ENCODE measurements at places on chromosomes 3 and 15.

GRCh38 chr15:59678172-59678571 is 10.9 kb downstream of the BNIP2 start:
- no peak for DNase-seq

- DNase-seq: no peak
Measured at GRCh38 chr3:45535665-45536064, 58.9 kb upstream of the LIMD1 start.

DNA sequence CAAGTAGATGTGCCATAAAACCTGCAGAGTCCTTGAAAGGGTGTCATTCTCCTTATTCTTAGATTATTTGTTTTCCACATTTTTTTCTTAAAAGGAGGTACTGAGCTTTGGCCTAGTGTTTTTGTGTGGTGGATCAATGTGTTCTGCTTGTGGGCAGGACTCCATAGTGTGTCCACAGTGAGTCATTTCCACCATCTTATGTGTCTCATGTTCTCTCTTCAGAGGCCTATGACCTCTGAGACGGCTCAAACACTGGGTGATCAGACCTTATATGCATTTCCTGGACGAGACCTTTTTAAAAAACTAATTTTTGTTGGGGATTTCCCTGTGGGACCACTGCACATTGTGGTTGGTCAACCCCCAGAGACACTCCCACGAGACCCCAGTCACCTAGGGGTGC is 93.4 kb downstream of the CHCHD4 start:
- no peak for DNase-seq

DNA sequence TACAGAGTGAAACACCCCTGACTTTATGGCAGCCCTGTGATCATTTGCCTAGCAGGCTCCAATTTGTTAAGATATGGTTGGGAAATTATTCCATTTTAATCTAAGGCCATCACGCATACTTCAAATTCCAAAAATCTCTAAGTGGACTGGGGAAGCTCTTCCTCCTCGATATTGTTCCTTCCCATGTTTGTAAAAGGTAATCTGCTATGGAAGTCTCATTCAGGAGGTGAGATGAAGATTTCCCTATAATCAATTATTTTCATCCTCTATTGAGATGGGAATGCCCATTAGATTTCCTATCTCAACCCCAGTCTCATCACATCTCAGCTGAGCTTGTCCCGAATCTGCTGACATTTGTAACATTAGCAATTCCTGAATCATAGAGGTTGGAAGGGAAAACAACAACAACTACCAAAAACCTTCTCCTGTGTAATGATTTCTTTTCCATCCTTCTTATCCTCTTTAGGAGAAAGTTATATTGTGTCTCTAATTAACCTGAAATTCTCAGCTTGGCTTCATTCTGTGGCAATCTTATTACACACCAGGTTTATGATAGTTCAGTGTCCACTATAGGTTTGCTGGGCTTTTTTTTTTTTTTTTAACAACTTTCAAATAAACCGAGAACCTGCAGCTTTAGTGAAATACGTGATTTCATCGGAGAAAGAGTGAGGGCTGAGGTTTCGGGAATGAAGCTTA is 2.2 kb upstream of the NR2F2 start:
- no peak for DNase-seq

DNA sequence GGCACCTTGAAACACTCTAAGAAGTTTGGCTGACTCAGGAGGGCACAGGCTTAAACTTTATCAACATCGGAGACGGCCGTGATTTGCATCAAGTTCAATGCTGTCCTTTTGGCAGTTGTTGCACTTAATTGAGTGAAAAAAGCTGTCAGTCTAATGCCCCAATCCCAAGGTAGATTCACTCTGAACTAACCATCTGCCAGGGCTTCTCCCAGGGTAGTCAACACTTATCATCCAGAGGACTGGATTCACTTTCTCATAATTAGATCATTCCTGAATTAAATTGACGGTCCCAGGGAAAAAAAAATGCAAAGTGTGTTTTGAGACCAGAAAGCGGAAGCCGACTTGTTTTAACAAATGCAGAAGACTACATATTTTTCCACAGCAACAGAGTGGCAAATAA is 28.5 kb downstream of the RORA start:
- DNase-seq: no peak

DNA sequence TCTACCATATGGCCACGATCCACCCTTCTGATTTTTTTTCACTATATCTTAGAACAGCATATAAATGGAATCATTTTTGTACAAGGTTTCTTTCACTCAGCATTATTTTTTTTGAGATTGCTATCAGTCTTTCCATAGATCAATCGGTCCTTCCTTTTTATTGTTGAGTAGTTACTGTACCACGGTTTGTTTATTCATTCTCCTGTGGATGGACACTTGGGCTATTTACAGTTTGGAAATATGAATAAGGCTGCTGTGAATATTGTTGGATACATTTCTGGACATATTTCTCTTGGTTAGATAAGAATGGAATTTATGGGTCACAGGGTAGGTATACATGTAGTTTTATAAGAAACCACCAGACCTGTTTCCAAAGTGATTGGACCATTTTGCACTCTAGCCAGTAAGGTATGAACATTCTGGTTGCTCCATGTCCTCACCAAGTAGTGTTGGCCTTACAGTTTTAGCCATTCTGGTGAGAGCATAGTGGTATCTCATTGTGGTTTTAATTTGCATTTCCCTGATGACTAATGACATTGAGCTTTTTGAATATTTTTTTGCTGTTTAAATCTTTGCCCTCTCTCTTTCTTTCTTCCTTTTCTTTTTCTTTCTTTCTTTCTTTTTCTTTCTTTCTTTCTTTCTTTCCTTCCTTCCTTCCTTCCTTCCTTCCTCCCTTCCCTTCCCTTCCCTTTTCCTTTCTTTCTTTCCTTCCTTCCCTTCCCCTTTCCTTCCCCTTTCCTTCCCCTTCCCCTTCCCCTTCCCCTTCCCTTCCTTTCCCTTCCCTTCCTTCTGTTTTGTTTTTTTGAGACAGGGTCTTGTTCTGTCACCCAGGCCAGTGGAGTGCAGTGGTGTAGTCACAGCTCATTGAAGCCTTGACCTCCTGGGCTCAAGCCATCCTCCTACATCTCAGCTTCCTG is 49.2 kb downstream of the LRRK1 start:
- DNase-seq: peak; percentile 33

- DNase-seq: no peak
Measured at GRCh38 chr3:14142567-14143270, 17.9 kb downstream of the TMEM43 start.

GRCh38 chr3:112561484-112561733 is 353 bp downstream of the ATG3 start:
- no peak for DNase-seq

DNA sequence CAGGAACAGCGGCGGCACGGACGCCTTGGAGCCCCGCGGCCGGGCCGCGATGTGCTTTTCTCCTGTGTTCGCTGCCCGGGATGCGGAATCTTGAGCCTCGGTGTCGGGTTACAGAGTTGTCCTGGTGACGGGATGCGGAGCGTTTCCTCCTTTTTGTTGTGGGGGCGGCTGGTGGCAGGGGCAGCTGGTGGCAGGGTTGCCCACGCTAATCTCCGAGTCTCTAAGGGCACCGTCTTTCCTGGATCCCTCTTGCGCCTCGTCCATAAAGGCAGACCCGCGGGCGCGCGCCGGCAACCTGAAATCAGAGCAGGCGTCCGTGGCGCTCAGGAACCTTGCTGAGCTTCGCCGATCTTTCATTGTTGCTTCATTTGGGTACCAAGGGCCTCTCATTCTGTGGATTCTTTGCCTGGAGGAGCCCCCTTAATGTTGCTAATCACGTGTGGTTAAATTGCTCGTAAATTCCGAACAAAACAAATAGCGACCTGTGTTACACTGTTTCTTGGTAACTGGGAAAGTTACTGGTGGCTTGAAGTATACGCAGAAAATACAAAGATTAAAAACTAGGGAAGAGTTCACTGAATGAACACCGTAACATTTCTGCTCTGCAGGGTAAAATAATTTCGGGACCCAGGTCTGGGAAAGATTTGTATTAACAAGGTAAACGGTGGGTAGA is 844 bp upstream of the PFN2 start:
- DNase-seq: no peak

DNA sequence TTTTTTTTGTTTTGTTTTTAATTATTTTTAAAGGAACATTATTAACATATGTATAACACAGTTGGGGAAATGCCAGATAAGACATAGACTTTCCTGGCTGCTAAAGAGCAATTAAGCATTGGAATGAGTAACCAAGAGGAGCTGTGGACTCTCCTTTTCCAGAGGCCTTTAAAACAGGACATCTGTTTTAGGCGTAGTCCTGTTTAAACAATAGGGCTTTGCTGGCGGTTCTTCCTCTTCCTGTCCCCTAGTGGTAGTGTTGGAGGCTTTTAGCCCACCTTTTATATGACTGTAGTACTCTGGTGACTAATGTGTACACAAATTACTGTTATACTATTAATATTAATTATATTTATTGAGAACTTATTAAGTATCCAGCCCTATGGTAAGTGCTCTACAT is 81.9 kb downstream of the PPARG start:
- DNase-seq: peak; percentile 49

DNA sequence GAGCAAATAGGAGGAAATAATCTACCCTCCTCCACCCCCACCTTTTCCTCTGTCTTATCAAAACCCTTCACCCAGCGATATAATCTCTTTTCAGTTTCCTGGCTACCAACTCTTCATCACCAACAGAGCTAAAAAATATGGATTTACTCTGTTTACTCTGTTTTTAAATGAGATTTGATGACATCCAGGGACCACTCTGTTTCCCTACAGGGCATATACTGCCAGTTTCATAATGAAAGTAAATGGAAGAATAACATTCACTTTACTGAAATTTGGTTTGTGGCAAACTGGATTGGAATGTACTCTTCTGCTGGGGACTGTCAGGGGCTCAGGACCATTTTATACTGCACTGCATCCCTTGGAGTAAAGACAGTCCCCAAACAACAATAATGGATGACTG is 80.1 kb upstream of the PTX3 start:
- DNase-seq: no peak
